ENCODE measurements at places on chromosomes 1 and 21.

GRCh38 chr1:200640963-200641401 is 20.4 kb upstream of the KIF14 start:
- peak; percentile 12 for DNase-seq

- DNase-seq = no peak
These were observed 40.2 kb upstream of the RBM15 start for GRCh38 chr1:110298991-110299390.

DNA sequence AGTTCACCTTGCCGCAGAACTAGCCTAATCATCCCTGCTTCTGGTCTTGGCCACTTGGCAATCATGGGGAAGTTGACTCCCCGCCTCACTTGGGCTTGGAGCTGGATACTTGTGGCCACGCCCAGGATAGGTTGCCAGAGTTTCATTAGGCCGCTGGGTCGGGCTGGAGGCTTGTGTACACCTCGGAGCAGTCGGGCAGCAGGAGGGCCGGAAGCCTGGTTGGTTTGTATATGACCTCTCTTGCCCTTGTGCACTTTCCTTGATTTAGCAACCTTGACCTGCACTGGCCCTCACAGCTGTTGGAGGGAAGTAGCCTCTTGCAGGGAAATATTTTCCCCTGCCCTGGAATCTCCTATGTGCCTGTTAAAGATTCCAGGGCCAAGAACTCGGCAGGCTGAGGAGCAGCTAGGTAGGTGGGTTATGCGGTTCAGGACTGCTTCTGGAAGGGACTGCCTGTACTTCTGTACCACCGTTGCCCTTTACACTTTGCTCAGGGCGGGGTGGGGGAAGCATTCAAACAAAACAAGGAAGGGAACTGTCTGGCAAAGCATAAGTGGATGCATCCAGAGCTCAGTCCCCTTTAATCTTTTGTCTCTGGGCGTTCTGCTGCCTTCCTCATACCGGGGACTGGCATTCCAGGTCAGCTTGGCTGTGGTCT is 83.5 kb downstream of the UCK2 start:
- DNase-seq = no peak

DNA sequence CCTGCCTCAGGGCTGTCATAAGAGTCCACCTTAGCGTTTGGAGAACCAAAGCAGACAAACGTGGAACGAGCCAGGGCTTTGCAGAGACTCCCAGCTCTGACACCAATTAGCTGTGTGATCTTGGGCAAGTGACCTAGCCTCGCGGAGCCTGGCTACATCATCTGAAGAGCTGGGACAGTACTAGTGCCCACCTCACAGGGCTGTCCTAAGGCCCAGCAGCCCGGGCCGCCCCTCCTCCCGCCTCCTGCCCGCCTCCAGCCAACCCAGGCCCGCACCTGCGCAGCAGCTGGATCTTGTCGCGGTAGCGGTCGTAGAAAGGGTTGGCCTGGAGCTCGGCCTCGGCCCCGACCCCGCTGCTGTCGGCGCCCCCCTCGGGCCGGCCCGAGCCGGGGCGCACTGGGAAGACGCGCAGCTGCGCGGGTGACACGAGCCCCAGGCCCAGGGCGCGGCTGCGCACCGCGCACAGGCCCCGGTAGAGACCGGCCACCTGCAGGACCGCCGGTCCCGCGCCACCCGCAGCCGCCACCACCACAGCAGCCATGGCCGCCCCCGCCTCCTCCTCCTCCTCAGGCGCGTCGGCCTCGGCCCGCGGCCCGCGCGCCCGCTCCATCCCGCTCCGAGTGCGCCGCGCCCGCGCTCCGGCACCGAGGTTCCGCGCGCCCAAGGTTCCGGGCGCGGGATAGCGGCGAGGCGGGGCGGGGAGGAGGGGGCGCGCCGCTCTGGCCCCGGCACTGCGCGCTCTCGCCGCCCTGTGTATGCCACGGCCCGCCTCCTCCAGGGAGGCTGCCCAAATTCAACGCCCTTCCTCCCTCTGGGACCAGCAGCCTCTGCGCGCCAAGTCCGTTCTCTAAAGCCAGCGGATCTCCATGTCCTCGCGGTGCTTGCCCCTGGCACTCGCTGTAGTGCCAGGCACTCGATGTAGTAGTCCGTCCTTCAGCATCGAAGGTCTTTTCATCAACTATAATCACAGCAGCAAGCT is at the start of gene ATPAF1:
Gene ATPAF1, minus strand, starts transcription at position 583 of the 979 bp plus-strand sequence. Its CDS starts 42 bp downstream, at position 541.
- DNase-seq = peak; percentile 81

GRCh38 chr1:175033953-175034352 is 10.7 kb upstream of the MRPS14 start:
- no peak for DNase-seq
